ENCODE measurements at places on chromosomes 7 and 10.

DNA sequence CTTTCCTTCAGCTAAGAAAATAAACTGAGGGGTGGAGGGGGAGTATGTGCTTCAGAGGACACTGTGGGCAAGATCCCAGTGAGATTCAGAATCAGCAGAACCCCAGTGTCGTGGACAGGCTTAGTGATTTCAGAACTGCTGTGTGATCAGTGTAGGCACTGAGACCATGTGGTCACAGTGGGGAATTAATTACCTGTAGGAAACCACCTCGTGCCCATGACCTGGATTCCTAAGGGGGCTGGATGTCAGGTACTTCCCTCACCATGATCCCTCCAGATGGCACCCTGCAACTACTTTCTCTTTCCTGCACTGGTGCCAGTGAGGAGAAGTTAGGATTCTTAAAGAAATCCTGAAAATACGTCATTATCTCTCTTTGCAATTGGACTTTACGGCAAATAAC lies 64.4 kb downstream of the HBP1 start:
- DNase-seq = no peak

GRCh38 chr10:77457266-77457665 lies 180.3 kb downstream of the KCNMA1 start:
- no peak for DNase-seq

DNA sequence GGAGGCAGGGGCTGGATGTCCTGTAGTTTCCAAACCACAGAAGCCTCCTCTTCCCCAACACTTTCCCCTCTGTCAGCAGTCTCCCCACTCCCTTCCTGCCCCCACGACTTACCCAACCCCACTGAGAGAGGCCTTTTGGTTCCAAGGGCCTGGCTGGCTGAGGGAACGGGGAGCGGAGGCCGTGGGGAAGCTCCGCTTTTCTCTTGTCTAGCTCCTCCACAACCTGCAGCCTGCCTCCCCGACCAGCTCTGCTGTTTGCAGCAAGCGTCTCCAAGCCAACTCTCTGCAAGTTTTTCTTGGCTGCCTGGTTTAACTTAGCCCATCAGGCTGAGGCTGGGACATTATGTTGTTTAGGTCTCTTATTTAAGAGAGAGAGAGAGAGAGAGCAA lies 126.8 kb downstream of the NEURL1 start:
- DNase-seq = no peak

DNA sequence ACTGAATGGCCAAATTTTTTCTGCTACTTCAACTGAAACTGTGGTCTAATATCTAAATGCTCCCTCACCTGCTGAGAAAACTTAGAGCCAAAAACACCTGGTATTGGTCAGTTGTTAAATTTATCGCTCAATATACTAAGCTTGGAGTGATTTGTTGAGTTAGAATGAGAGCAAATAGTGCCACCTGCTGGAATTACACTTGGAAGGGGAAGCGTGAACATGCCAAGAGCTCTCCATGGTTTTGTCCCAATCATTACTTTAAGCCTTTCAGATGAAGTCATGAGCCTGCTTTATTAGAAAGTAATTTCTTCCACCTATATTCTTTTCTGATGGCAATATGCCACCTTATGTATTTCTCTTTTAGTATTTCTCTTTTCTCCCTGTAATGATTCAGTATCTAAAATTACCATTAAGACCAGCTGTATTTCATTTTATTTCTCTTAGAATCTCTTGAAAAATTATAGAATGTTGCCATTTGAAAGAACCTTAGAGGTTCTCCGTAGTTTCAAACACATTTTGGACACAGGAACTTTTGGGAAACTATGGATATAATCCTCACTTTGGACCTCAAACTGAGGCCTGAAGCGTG lies 447.8 kb upstream of the C7orf33 start:
- no peak for DNase-seq

DNA sequence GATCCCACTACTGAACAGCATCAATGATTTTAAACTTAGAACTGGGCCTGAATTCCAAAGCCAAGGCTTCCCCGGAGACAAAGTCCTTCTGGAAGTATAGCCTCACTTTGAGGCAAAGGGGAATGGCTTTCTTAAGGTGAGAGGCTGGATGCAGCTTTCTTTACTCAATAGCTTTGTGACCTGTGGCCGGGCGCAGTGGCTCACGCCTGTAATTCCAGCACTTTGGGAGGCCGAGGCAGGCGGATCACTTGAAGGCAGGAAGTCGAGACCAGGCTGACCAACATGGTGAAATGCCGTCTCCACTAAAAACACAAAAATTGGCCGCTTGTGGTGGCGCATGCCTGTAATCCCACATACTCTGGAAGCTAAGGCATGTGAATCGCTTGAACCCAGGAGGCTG lies 3.2 kb upstream of the FGFR2 start:
- DNase-seq = no peak

GRCh38 chr10:25651534-25651933 lies 282.5 kb upstream of the MYO3A start:
- DNase-seq = no peak

DNA sequence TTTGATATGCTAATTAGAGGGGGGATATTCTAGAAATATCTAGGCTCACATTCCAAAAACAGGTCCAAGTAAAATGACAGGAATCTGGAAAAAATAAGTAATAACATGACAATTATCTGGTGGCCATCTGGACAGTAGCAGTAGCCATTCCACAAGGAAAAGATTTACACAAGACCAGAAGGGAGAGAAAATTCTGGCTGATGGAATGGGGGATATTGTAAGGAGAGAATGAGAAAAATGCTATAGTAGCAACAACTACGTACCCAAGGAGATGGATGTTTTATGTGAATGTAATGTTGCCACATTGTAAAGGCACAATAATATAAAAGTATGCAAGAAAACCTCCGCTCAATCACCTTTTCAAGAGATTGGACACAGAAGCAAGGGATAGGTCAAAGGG lies 5.4 kb downstream of the MYOF start:
- no peak for DNase-seq

GRCh38 chr10:58813573-58813972 lies 300.9 kb downstream of the BICC1 start:
- DNase-seq = no peak

GRCh38 chr7:155741082-155741481 lies 71.2 kb downstream of the SHH start:
- DNase-seq = no peak

DNA sequence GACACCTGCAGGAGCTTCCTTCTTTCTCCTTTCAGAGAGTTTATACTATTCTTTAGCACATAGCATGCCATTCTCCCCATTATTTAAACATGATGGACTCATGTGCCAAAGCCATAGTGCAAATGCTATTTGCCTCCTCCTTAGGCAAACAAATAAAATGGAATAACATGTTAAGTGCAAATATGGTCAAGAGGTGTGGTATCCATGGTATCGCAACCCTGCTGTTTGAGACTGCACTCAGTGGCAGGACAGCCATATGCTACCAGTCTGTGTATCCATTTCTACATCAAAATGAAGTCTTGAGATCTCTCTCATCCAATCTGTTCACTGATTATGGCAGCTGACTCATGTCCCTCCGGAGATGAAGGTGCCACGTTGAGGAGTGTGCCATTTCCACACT lies 22.8 kb downstream of the HEPACAM2 start:
- no peak for DNase-seq
